Glutamatergic neuron (in vitro differentiated cells): ENCODE measurements at places on chromosomes 12 and 14. TPM values are rescaled to one million over a fixed set of nuclear protein-coding genes. Genes with fewer than 3 reads are reported as not detected.

The PRH2 gene
- total RNA-seq = not detected

The PLCZ1 gene
- not detected for total RNA-seq

The GALC gene
- 16.1 TPM for total RNA-seq

The CCDC197 gene
- not detected for total RNA-seq

The MYO1A gene
- 0.64 TPM for total RNA-seq

The OTUB2 gene
- 5.5 TPM for total RNA-seq

The SLC8A3 gene
- total RNA-seq = 9.8 TPM

The PABPN1 gene
- total RNA-seq = 355 TPM
